ENCODE measurements at places on chromosomes 2 and 18. TPM values are rescaled to one million over a fixed set of nuclear protein-coding genes. Genes with fewer than 3 reads are reported as not detected.

Gene GBX2
- total RNA-seq: not detected

Gene NYAP2
- not detected for total RNA-seq

Gene PAIP2B
- 1.2 TPM for total RNA-seq

DNA sequence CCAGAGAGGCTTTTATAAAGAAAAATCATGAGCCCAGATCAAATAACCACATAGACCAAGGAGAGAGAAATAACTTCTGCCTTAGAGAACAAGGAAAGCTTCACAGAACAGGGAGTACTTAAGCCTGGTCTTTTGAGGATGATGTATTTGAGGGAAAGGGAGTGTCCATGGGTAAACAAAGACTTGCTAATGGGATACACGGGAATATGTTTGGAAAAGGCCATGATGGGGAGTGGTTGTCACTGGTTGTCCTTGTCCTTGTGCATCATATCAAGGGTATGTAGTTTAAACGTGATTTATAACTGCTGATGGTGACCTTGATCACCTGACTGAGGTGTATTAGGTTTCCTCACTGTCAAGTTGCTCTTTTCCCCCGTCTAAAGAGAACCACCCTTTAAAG, 169.9 kb downstream of the FAM210A start:
- H3K27ac ChIP-seq: no peak overlapping the region
- no peak for DNase-seq
- H3K27me3 ChIP-seq: no peaks in the 10 kb centered on the region
- no peak overlapping the region for H3K4me3 ChIP-seq
- peaks cover 20% of the 10 kb centered on the region for H3K4me1 ChIP-seq

GRCh38 chr18:24446953-24447538, 13.4 kb upstream of the HRH4 start:
- H3K27ac ChIP-seq: no peak overlapping the region
- DNase-seq: no peak
- H3K4me1 ChIP-seq: no peaks in the 10 kb centered on the region
- no peak overlapping the region for H3K4me3 ChIP-seq

DNA sequence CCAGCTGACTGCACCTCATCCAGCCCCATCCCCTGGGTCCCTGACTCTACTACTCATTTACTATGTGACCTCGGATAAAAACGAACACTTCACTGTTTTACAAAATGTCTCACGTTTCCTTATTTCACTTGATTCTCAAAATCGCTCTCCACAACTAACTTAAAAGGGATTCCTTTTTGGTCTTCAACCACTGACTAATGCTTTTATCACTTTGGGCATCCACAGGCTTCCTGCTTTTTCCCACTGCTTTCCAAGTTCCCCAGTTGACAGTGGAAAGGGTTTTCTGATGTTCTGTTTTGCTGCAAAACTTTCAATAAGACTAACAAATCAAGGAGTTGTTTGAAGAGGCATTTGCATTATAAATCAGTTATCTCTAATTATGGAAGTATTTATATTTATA, 24.1 kb downstream of the EIF2AK3 start:
- no peak overlapping the region for H3K27ac ChIP-seq
- peaks cover 26% of the 10 kb centered on the region for H3K4me1 ChIP-seq
- H3K36me3 ChIP-seq: no peaks in the 10 kb centered on the region
- no peak overlapping the region for H3K4me3 ChIP-seq
- no peaks in the 10 kb centered on the region for H3K27me3 ChIP-seq

DNA sequence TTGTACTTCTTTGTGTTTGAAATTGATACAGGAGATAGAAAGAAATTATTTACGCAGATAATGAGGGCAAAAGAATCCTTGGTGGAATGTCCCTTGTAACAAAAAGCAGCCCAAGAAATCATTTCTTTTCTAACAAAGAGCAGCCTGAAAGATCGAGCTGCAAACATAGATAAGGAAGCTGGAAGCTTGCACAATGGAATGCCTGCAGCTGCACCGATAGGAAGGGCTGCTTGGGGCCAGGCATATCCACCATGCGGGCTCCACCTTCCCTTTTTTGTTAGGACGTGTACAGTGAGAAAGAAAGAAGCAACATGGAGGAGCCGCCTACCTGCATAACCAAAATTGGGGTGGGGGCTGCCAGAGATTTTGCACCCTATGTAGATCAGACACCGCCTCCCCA, 568.7 kb downstream of the METTL4 start:
- peaks cover 2% of the 10 kb centered on the region for H3K27me3 ChIP-seq
- H3K36me3 ChIP-seq: no peaks in the 10 kb centered on the region
- no peaks in the 10 kb centered on the region for H3K4me1 ChIP-seq
- no peak overlapping the region for H3K27ac ChIP-seq
- no peak overlapping the region for H3K4me3 ChIP-seq

DNA sequence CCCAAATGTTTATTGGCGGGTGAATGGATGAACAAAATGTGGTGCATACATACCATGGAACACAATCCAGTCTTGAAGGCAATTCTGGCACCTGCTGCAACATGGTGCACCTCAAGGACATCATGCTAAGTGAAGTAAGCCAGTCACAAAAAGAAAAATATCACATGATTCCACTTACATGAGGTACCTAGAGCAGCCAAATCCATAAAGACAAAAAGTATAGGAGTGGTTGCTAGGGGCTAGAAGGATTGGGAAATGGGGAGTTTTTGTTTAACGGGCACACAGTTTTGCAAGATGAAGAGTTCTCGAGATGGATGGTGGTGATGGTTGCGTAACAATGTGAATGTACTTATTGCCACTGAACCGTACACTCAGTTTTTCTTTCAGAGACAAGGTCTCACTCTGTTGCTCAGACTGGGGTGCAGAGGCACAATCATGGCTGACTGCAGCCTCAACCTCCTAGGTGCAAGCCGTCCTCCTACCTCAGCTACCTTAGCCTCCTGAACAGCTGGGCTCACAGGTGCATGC, 90.9 kb upstream of the CERS6 start:
- no peak for DNase-seq
- H3K4me1 ChIP-seq: no peaks in the 10 kb centered on the region

- H3K27me3 ChIP-seq: peaks cover 8% of the 10 kb centered on the region
- DNase-seq: no peak
- H3K36me3 ChIP-seq: no peaks in the 10 kb centered on the region
- no peak overlapping the region for H3K4me3 ChIP-seq
- peaks cover 3% of the 10 kb centered on the region for H3K4me1 ChIP-seq
These were observed 139.9 kb upstream of the CXCR4 start for GRCh38 chr2:136257893-136258292.

DNA sequence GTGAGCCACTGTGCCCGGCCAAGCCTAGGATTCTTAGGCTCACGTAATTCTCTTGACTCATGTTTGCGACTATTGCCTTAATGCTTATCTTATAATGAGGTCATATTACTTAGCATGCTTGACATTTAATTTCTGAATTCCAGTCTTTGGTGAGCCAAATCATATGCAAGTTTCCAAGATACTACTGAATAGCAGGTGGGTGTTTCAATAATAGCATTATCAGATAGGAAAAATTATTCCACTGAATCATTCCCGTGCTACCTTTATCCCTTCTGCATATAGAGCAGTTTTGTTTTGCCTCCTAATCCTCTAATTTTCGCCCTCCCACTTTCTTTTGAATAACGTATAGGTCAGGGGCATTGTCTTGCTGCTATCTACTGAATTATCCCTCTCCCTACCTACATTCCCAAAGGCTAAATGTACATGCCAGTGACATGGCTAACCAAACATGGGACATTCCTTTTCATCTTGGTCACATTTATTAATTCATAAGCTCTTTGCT, 4.9 kb downstream of the DAW1 start:
- H3K4me1 ChIP-seq: no peaks in the 10 kb centered on the region
- peaks cover 19% of the 10 kb centered on the region for H3K27me3 ChIP-seq
- H3K36me3 ChIP-seq: no peaks in the 10 kb centered on the region
- H3K4me3 ChIP-seq: no peak overlapping the region

- no peak overlapping the region for H3K27ac ChIP-seq
- H3K4me1 ChIP-seq: no peaks in the 10 kb centered on the region
- no peaks in the 10 kb centered on the region for H3K27me3 ChIP-seq
- no peak for DNase-seq
These were observed 256.6 kb downstream of the VAPA start for GRCh38 chr18:10170375-10170774.

DNA sequence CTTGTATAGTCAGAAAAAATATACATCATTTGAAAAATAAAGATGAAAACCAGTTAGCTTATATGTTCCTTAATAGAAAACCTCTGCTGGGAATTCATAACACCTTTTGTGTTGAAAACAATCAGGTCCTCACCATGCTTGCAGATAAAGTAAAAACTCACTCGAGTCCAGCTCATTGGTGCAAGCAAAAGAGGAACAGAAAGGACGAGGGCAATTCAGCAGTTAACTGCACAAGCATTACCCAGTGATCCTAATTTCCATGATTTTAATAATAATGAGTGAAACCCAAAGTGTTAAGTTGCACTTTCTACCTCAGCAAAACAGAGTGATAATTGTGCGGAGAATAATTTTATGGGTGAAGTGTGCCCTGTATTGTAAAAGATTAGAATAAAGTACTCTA, 839.9 kb downstream of the BCL11A start:
- H3K27ac ChIP-seq: no peak overlapping the region
- no peak overlapping the region for H3K4me3 ChIP-seq
- no peaks in the 10 kb centered on the region for H3K27me3 ChIP-seq
- H3K4me1 ChIP-seq: no peaks in the 10 kb centered on the region
- H3K36me3 ChIP-seq: no peaks in the 10 kb centered on the region
- no peak for DNase-seq

GRCh38 chr2:4269885-4270284, 566.5 kb downstream of the DCDC2C start:
- no peak for DNase-seq
- no peaks in the 10 kb centered on the region for H3K36me3 ChIP-seq
- no peak overlapping the region for H3K27ac ChIP-seq

GRCh38 chr2:229947544-229947943, 25.2 kb downstream of the FBXO36 start:
- H3K27me3 ChIP-seq: no peaks in the 10 kb centered on the region
- no peaks in the 10 kb centered on the region for H3K36me3 ChIP-seq
- DNase-seq: no peak
- H3K4me3 ChIP-seq: no peak overlapping the region

DNA sequence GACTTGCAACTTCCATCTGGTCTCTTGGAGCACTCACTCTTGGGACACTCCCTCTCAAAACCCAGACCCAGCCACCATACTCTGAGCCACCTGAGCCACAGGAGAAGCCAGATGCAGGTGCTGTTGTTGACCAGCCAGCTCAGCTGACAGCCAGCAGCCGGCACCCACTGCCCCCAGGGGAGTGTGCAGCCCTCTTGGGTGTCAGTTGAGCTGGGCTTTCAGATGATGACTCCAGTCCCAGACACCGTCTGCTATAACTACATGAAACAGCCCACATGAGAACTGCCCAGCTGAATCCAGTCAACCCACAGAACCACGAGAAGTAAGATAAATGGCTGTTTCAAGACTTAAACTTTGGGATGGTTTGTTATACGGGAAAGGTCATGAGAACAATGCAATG, 10.7 kb upstream of the IGFBP2 start:
- no peaks in the 10 kb centered on the region for H3K4me1 ChIP-seq
- no peaks in the 10 kb centered on the region for H3K27me3 ChIP-seq
- DNase-seq: no peak
- no peak overlapping the region for H3K27ac ChIP-seq
- H3K36me3 ChIP-seq: no peaks in the 10 kb centered on the region

GRCh38 chr2:182917924-182918323, 51.5 kb upstream of the FRZB start:
- DNase-seq: no peak
- H3K4me1 ChIP-seq: peaks cover 10% of the 10 kb centered on the region
- H3K36me3 ChIP-seq: no peaks in the 10 kb centered on the region
- no peaks in the 10 kb centered on the region for H3K27me3 ChIP-seq
